ENCODE measurements at places on chromosomes 3 and 15. TPM values are rescaled to one million over a fixed set of nuclear protein-coding genes. Genes with fewer than 3 reads are reported as not detected.

DNA sequence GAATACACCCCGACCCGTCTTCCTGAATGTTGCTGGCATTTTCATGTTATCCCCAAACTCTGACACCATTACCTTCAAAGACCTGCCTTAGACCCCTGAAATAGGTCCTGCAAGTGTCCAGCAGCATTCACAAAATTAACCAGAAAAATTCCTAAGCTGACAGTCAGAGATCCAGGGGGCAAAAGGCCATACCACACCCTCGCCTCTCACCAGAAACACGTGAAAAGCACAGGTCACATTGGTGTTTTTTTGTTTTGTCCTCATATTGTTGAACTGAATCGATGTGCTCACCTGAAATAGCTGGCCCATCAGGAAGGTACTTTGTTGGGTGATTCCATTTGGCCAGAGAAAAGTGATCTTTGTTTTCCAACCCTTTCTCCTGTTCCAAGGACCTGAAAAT, 113.1 kb upstream of the HES1 start:
- DNase-seq = peak; percentile 48

DNA sequence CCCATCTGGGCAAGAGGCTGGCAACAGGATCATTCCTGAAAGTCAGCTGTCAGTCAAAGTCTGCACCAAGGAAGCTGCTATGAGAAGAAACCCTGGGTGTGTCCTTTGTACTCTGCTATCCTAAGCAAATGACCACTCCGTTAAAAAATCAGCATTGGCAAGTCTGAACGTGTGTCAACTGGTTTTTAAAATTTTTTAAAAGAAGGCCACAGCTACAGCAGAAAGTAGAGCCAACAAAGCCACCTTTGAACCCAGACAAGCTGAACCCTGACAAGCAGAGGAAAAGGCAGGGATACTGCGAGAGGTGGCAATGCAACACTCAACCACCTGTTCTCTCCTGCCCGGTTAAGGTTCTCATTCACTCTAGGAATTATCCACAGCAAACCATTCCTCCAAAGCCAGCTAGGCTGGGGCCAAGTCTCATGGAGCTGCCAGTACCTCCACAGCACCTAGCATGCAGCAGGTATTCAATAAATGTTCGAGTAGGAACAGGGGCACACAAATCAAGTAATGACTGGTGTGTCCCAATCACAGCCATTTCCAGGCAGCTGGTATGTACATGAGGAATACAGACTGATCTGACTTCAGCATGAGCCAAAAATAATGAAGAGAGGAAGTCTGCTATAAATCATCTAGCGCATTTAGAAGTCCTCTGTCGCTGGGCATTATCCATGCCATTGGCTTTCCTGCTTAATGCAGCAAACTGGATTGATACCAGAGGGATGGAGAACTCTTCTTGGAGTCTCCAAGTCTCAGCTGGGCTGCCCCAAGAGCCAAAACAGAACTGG, 76.0 kb downstream of the ADCY5 start:
- DNase-seq = no peak

DNA sequence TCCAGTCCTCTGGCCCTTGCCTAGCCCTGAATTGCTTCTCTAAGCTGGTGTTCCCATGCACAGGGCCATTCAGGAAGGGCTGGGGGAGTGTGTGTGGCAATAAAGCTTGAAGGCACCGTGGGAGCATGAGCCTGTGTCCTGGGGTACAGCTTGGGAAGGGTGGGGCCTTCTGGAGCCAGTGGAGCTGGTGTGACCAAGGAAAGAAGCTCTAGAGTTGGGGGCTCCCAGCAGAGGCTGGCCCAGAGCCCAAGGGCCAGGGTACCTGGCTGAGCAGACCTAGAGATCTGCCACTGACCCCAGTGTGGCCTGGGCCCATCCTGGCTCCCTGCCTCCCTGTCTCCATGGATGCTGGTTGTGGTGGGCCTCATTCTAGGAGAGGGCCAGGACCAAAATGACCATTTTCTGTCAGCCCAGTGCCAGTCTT, 8.1 kb downstream of the ABTB1 start:
- no peak for DNase-seq

- no peak for DNase-seq
These were observed 61.5 kb downstream of the SLC6A1 start for GRCh38 chr3:11053926-11054503.

DNA sequence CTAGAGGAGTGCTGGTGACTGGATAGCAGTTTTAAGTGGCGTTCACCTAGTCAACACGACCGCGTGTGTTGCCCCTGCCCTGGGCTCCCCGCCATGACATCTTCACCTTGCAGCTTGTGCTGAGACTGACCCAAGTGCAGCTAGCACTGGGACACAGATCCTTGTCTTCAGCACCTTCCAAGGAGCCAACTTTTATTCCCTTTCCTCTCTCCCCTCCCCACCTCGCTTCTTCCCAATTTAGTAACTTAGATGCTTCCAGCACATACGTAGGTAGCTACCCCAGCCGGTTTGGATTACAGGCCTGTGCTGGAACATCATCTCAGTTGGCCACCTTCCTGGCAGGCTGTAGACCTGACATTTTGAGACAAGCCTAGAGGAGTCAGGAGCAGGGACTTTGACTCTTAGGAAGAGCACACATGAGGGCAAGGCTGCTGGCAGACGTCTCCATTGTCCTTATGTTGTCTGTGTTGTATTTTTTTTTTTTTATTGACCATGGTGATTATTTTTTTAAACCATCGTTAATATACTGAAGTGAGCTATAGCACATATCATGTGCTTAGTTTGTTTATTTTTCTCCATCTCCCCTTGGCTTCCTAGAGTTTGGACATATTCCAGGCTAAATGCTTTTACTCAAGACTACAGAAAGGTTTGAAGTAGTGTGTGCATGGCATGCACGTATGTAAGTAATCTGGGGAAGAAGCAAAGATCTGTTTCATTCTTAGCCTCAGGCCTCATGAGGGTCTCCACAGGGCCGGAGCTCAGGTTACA, 61.1 kb downstream of the AAGAB start:
- no peak for DNase-seq

DNA sequence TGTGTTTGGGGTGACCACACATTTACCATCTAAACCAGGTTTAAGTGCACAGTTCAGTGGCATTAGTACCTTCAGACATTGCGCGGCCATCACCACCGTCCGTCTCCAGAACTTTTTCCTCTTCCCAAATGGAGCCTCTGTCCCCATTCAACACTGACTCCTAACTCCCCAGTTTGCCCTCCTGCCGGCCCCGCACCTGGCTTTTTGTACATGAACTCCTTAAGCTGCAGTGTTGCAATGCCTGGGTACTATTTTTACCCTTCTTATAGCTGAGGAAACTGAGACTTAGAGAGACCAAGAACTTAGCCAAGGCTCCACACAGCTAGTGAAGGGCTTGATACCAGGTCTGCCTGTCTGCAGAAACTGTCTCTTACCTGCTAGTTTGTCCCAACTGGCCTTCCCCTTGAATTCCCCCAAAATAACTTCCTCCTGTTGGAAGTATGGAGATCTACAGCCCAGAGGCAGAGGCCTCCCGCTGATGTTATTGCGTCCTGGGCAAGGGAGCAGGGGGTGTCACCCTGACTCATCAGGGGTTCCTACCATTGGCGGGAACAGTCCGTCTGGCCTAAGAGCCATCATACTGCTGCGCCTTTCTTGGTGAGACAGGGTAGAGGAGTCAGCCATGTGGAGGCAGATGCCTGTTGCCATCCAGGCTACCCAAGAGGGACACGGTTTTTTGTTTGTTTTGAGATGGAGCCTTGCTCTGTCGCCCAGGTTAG, 65.6 kb downstream of the GRIP2 start:
- no peak for DNase-seq

Gene GOLGA6A
- not detected for total RNA-seq

Gene HTR3E
- total RNA-seq = not detected

Gene FSTL1
- total RNA-seq = 1,312 TPM

DNA sequence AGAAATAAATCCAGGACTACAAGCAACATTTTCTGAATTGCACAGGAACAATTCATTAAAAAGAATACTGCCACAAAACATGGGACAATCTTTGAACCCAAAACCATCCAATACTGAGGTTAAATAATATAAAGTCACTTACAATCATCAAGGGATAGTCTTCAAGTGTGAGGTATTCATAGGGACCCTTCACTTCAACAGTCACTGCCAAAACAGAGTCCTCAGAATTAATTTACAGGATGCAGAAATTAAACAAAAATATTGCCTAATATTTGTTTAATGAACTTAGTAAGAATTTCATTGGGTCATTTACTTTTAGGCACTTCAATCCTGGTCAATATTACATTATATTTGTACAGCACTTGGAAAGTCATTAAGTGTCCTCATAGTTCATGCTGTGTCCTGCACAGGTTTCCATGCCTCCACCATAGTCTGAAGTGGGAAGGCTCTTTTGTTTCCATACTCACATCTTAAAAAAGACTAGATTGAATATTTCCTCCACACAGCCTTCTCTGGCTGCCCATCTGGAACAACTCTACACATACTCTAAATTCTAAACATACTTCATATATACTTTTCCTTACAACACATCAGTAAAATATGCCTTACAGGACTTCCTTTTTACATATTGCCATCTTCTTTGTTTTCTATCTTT, 31.6 kb upstream of the VPS39 start:
- DNase-seq = no peak

GRCh38 chr3:78257951-78258530, 1218.1 kb downstream of the ROBO2 start:
- DNase-seq = no peak

DNA sequence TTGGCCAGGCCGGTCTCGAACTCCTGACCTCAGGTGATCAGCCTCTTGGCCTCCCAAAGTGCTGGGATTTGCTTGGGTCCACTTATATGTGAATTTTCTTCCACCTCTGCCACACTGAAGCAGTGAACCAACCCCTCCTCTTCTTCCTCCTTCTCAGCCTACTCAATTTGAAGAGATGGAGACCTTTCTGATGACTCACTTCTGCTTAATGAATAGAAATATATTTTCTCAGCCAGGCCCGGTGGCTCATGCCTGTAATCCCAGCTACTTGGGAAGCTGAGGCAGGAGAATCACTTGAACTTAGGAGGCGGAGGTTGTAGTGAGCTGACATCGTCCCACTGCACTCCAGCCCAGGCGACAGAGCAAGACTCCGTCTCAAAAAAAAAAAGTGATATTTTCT, 46.8 kb upstream of the GATM start:
- DNase-seq = peak; percentile 54

DNA sequence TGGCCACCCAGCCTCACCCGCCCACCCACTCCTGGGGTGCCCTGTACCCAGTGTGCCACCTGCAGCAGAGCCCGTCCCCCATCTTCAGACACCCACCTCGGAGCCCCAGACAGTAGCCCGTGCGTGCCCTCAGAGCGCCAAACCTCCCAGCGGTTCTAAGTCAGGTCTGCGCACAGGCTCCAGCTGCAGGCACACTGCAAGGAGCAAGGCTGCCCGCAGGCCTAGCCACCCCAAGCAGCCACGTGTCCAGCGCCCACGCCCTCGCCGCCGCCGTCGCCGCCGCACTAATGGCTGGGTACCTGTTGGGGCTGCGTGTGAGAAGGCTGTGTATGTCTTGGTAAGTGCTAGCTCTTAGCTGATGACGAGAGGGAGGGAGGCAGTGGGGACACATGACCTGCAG, 8.8 kb upstream of the CHST14 start:
- no peak for DNase-seq

DNA sequence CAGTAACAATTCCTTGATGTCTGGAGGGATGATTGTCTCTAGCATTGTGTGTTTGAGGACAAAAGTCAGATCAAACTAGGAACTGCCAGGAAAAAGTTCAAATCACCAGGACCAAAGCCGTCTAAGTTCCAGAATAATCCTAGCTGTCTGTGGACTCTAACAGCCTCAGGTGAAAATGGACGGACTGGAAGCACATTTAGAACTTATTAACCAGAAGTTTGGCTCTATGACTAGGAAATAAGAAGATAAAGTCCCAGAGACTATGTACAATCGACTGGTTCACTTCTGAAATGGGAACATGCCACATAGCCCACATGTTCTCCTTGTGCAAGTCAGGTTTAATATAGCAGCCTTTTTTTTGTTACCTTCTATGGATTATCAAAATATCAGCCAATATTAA, 50.6 kb upstream of the SGO1 start:
- DNase-seq = no peak

- DNase-seq = no peak
These were observed 347.8 kb downstream of the TBC1D5 start for GRCh38 chr3:17394541-17395155.

DNA sequence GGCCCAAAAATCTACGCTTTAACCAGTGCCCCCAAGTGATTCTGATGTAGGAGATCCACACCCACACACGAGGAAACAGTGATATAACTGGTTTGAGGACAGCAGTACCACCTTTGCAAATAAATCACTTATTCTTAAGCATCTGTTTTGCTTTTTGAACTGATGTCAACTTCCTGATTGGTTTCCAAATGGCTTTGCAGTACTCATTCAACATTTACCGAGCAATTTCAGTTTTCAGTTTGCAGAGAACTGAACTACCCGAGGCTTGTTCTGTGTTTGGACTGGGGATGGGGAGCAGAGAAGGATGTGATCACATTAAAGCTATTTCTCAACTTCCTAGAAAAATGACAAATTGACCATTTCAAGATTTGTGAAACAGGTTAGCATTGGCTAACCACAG, 1.1 kb upstream of the GYG1 start:
- no peak for DNase-seq

Gene DAPK2
- 7.3 TPM for total RNA-seq

DNA sequence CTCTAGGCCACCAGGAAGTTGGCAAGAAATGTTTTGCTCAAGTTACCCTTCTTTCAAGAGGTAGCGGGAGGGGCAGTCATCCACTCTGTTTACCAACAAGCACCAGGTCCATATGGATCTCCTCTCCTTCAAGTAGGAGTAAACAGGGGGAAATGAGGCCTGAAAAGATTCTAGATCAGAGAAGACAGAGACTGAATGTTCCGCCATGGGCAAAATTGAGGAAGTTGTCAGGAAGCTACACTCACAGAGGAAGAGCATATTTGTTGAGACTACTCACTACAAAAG, 81.6 kb downstream of the KLF15 start:
- no peak for DNase-seq

DNA sequence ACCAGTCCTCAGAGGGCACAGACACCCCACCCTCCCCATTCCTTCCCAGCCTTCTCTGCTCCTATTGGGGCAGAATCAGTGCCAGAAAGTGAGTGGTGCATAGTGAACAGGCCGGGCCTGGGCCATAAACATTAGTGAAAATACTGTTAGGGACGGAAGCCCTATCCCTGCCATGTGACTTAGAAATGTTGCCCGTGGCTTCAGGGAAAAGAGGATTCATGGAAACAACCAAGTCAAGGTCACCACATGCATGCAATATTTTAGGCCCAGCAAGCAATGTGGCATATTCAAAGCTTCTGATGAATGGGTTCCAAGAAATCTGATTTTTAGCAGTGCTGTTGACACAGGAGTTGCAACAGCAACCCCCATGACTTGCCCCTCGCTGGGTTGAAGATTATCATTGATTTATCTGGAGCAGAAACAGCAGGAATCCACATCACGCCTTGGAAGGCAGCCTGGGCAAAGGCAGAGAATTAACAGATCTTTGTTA, 52.3 kb downstream of the CCNL1 start:
- no peak for DNase-seq

Gene ONECUT1
- 1.1 TPM for total RNA-seq

DNA sequence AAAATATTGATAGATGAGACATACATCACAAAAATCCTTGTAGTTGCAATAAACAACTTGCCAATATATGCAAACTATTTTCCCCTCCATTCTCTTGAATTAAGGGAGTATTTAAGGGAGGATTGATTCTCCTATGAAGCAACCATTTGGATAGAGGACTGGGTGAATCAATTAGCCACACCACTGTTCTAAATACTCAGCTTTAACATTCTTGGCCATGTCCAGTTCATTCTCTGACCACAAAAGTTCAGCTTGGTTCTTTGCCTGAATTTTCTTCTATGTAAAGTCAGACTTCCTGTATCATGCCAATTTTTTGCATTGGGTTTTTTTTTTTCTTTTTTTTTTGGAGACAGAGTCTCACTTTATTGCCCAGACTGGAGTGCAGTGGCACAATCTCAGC, 15.8 kb upstream of the SEC11A start:
- DNase-seq = peak; percentile 83
